M059J (cell line): ENCODE measurements at places on chromosomes 11 and 22. TPM values are rescaled to one million over a fixed set of nuclear protein-coding genes. Genes with fewer than 3 reads are reported as not detected.

SERPING1 gene
- 13.0 and 17.0 TPM in 2 replicates for total RNA-seq

DNA sequence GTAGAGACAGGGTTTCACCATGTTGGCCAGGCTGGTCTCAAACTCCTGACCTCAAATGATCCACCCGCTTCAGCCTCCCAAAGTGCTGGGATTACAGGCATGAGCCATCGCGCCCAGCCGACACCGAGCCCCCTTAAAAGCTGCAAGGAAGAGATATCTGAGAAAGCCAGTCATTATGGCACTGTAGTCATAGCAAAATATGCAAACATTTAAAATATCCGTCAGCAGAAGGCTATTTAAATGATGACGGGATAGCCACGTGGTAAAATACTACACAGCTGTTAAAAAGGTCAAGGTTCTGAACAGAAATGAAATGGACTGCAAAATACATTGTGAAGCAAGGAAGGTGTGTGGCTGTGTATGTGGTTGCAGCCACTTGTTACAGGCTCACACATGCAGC lies 6.4 kb upstream of the CCDC88B start:
- DNase-seq, result no peak

DNA sequence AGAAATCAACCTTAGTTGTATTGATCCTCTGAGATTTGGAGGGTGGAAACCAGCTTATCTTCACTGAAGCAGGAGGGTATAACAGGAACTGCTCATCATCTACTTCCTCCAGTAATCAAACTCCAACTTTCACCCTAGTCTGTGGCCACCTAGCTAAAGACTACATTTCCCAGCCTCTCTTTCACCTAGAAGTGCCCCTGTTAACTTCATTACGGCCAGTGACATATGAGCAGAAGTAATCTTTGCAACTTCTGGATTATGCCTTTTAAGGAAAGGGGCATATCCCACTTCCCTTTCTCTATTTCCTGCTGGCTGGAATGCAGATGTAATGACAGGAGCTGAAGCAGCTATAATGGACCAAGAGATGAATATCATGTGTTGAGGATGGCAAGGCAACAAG lies 7.6 kb upstream of the VPS37C start:
- DNase-seq, result no peak

- no peak for DNase-seq
These were observed 81.2 kb downstream of the RASSF10 start for GRCh38 chr11:13090228-13090708.

- DNase-seq, result no peak
These were observed 804.3 kb downstream of the OPCML start for GRCh38 chr11:132728026-132728425.

- DNase-seq, result no peak
These were observed 1679.3 kb downstream of the LRRC4C start for GRCh38 chr11:39780131-39780530.

DDIAS gene
- 18.8 and 22.9 TPM in 2 replicates for total RNA-seq

- DNase-seq, result no peak
These were observed 53.4 kb upstream of the HTATIP2 start for GRCh38 chr11:20310137-20310536.

C1QTNF5 gene
- total RNA-seq, result 5.9 and 7.7 TPM in 2 replicates

DNA sequence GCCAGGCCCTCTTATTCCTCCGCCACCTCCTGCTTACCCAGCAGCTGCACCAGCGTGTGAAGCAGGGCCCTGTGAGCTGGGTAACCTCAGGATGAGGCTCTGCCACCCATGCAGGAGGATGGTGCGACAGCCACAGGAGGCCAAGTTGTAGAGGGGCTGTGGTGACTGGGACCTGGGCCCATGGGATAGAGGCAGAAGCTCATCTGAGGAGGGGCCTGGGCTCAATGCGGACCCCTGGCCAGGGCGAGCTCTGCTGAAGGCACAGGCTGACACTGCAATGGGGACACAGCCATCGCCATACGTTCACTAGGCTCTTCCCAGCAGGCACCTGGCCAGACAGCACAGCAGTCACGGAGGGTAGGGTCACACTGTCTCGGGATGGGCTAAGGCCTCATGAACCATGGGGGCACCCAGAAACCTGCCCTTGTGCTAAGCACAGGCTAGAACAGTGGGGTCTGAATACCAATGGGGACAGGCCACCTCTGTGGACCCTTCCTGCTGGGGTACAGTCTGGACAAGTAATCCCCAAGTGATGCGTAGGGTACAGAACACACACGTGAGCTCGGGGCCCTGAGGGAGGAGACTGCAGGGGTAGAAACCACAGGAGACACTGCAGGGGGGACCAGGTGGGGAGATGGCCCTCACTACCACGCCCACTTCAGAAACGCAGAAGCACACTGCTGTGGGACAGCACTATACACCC lies 35.3 kb downstream of the GNB1L start:
- no peak for DNase-seq

DNA sequence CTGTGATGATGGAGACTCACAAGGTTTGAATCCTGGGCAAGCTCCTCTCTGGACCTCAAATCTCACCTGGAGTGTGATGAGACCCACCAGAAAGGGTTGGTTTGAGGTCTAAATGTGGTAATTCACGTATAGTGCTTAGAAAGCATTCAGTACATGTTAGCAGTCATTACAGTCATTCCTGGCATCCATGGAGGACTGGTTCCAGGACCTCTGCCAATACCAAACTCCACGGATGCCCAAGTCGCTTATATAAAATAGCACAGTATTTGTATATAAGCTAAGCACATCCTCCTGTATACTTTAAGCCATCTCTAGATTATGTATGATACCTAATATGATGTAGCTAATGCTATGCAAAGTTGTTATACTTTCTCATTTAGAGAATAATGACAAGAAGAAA lies 67.6 kb upstream of the CYP2D6 start:
- DNase-seq, result no peak

MRPL23 gene
- 206 and 224 TPM in 2 replicates for total RNA-seq

- DNase-seq, result no peak
These were observed 349.5 kb downstream of the TBC1D22A start for GRCh38 chr22:47111626-47112581.

TESMIN gene
- total RNA-seq, result 5.5 and 12.8 TPM in 2 replicates
